ENCODE measurements at places on chromosomes 12 and 14.

GRCh38 chr14:105420101-105420973 is 710 bp downstream of the MTA1 start:
- DNase-seq, result peak; percentile 20

- no peak for DNase-seq
These were observed 155.9 kb downstream of the ESRRB start for GRCh38 chr14:76531821-76532318.

DNA sequence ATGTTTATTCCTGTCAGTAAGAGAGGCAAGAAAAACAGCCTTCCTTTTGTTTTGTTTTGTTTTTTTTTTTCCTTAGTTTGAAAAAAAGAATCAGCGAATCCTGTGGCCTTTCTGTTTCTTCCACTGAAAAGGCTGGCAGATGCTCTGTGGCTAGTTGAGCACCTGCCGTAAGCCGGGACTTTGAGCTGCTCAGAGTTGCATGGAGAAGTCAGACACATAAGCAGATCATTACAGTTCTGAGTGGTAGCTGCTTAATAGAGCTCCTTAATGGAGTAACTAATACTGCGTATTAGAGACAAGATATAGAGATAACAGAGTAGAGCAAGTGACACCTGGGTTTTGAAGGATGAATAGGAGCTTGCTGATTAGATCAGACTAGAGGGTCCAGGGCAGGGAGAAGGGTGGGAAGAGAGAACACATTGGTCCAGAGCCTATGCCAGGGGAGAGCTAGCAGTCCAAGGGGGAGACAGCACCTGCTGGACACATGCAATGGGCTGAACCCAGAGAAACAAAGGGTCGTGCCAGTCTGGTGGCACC is 129.4 kb downstream of the TSPAN9 start:
- DNase-seq, result no peak

DNA sequence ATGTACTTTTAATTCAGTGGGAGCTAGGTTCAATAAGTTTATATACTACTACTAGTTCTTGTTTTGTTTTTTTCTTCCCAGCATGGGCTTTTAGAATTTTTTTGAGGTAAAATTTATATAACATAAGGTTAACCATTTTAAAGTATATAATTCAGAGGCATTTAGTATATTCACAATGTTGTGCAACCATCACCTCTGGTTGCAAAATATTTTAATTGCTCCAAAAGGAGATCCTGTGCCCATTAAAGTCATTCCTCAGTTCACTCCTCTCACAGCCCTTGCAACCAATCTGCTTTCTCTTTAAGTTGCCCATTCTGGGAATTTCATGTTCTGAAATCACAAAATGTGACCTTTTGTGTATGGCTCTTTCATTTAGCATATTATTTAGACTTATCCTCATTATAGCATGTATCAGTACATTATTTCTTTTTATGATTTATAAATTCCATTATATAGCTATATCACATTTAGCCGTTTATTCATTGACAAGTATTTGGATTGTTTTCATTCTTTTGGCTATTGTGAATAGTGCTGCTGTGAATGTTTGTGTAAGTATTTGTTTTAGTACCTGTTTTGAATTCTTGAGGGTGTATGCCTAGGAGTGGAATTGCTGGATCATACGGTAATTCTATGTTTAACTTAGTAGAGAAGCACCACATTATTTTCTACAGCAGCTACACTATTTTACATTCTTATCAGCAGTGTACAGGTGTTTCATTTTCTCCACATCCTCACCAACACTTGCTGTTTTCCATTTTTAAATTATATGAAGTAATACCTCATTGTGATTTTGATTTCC is 59.1 kb downstream of the ARHGAP5 start:
- no peak for DNase-seq

GRCh38 chr14:64891173-64891838 is 11.6 kb upstream of the SPTB start:
- DNase-seq, result no peak

DNA sequence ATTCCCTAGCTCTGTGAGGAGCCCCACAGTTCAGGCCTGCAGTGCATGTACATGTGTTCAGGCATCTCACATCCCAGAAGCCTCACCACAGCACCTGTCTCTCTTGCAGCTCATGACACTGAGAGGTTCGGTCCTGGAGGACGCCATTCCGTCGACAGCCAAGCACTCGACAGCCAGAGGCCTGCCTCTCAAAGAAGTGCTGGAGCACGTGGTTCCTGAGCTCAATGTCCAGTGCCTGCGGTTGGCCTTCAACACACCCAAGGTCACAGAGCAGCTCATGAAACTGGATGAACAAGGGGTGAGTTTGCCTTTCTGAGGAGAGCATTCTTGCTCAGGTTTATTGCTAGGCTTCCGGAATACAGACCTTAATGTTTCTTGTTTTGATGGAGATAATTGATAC is 308.3 kb upstream of the RGS6 start:
- no peak for DNase-seq

GRCh38 chr14:51534610-51535011 is 117.1 kb upstream of the FRMD6 start:
- no peak for DNase-seq

- DNase-seq, result no peak
These were observed 64.9 kb downstream of the SPRING1 start for GRCh38 chr12:116672842-116673516.

GRCh38 chr14:75371297-75371696 is 56.5 kb upstream of the JDP2 start:
- DNase-seq, result no peak

- no peak for DNase-seq
These were observed 19.2 kb downstream of the CEP290 start for GRCh38 chr12:88122666-88123065.

GRCh38 chr12:112325622-112326207 is 56.5 kb downstream of the HECTD4 start:
- no peak for DNase-seq

GRCh38 chr14:104383088-104383995 is 196.2 kb upstream of the C14orf180 start:
- no peak for DNase-seq

DNA sequence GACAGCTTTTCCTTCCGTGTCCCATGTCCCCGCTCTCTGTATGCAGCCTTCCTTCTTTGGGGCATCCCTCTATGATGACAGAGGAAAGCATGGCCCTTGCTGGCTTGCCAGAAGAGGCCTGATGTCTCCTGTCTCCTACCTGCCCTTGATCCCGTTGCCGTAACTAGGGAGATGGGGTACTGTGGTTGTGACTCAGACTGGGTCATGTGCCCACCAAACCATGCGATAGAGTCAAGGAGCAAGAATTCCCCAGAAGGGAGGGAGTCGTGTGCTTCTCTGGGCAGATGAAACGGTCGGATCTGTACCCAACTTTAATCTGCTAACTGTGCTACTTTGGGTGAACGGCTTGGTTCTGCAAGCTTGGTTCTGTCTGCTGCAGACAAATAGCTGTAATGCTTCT is 99.1 kb upstream of the DYNC1H1 start:
- no peak for DNase-seq
